Head of caudate nucleus (tissue), 42 donors: ENCODE measurements at places on chromosomes 7 and 10.

- DNase-seq = no peak
Measured at GRCh38 chr7:87878208-87878735, 2.0 kb downstream of the DBF4 start.

DNA sequence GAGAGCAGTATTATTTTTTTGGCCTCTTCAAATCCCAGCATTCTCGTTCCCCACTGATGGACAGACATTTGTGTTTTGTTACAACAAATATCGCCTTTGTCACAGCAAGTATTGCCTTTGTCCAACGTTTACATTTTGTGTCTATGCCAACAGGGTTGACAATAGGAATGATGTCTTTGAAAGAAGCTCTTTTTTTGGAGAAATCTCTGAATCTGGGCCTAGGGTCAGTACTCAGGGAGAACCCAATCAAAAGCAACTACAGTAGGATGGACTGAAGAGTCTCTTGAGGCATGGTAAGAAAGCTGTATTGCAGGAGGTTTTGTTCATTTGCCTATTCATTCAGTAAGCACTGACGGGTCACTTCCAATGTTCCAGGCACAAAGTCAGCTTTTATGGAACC is 57.7 kb upstream of the KLF14 start:
- no peak for DNase-seq

- DNase-seq = no peak
Measured at GRCh38 chr10:24821986-24822385, 98.3 kb upstream of the ARHGAP21 start.

GRCh38 chr10:19895500-19895899 is 79.3 kb downstream of the PLXDC2 start:
- no peak for DNase-seq

DNA sequence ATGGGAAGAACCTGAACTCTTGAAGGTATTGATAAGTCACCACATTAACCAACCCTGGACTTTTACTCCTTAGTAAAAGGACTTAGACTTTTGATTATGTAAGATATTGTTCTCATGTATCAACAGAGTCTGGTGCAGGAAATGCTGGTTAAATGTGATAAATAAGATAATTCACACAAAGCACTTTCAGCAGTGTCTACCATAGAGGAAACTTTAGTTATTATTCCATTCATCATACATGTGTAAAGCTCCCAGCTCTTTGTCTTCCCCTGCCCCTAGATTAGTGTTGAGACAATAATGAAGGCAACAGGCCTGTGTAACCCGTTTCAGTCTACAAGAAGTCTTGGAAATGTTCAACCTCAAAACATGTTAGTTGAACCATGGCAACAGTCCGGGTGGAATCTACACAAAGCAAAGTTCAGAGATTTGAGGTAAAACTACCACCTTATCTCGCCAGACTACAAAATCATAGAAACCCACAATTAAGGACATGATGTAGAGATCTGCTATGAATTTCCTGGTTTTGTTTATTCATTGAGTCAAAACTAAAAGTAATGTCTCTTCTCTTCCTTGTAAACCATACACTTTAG is 109.9 kb upstream of the ADO start:
- DNase-seq = no peak

DNA sequence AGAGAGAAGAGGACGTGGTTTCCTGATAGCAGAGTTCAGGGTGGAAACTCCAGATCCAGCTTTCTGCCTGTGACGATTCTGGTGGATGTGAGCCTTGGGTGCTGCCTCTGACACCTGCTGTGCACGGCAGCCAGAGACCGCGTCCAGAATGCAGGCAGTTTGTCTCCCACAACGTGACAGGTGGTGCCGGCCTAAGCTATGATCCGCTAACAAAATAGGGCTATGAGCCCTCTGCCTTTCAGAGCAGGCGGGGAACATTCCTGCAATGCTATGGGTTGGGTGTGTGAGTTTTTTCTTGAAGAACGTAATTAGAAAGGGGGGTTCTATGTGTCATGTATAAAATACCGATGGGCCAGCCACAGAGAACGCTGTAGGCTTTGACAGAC is 297.3 kb upstream of the PRKCQ start:
- DNase-seq = no peak

DNA sequence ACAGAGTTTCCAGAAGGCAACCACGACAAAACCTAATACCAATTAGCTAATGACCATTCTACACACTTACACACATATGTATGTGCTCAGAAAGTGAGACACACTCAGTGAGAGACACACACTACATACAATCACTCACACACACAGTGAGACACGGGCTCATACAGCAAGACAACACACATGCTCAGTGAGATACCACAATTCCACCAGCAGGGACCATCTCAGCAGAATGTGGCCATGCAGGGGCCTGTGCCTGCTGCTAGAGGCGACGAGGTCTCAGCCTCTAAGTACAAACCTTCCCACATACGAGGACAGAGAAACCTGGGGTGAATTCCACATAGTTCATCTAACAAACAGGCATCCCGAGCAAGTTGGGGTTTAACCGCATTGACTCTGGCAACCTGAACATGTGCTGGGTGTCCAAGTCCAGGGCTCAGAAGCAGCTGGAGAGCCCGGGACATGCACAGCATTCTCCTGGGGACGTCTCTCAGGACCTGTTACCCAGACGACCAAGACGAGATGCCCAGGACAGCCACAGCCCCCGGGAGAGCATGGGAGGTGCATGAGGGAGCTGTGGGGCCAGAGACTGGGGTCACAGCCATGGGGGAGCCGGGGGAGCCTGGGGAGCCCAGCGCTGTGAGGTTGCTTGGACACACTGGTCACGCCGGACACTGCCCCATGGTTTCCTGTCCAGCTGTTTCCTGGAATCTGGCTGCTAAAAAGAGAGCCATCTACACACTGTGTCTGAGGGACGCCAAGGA is 523.6 kb downstream of the PTPRN2 start:
- no peak for DNase-seq

- no peak for DNase-seq
Measured at GRCh38 chr7:24729365-24730017, 27.8 kb downstream of the GSDME start.

- no peak for DNase-seq
Measured at GRCh38 chr10:30185341-30185740, 126.0 kb upstream of the JCAD start.

GRCh38 chr7:147593271-147594057 is 997.1 kb upstream of the C7orf33 start:
- no peak for DNase-seq

DNA sequence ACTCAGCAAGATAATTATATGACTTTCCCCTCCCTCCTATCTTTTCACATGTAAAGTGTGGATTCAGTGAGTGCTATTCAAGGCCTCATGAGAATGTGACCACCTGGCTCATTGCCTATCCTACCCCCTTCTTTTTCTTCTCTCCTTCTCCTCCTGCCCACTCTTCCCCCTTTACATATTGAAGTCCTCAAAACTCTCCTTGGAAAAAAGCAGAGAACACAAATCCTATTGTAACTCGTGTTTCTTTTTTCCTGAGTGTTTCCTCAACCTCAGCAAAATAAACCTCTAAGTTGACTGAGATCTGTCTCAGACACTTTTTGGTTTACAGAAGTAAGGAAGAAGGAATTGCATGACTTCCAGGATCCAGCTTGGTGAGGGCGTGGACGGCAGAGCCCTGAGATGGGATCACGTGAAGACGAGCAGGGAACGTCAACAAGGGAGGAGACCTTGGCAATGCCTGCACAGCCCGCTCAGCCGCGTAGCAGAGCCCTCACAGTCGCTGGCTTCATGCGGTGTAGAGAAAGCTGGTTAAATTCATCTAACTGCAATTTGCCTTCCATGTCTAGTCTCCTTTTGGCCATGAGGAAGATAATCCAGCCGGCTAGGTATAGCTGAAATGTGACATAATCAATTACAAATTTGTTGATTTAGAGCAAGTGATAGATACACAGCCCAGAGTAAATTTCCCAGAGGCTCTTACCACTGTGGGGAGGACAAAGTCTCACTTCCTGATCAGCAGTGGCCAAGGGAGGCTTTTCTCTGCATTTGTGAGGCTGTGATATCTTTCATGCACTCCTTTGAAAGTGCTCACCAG is 75.7 kb downstream of the LYZL2 start:
- DNase-seq = no peak

DNA sequence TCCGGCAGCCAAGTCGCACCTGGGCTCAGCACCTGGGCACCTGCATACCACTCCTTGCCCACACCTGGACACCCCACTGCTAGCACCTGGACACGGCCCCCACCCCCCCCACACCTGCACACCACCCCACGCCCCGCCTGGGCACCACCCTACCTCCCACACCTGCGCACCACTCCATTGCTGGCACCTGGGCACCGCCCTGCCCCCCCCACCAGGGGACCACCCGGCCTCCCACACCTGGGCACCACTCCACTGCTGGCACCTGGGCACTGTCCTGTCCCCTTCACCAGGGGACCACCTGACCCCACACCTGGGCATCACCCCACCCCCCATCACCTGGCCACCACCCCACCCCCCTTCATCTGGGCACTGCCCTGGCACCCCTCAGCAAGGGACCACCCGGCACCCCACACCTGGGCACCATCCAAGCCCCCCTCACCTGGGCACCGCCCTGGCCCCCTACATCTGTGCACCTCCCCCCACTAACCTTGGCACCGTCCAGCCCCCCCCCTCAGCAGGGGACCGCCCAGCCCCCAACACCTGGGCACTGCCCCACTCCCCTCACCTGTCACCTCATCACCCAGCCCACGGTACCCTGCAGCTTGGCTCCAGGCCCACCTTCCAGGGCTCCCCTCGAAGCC is 33.8 kb upstream of the RNF32 start:
- DNase-seq = no peak

- DNase-seq = peak; percentile 62
Measured at GRCh38 chr7:8418629-8419245, 14.7 kb upstream of the NXPH1 start.

DNA sequence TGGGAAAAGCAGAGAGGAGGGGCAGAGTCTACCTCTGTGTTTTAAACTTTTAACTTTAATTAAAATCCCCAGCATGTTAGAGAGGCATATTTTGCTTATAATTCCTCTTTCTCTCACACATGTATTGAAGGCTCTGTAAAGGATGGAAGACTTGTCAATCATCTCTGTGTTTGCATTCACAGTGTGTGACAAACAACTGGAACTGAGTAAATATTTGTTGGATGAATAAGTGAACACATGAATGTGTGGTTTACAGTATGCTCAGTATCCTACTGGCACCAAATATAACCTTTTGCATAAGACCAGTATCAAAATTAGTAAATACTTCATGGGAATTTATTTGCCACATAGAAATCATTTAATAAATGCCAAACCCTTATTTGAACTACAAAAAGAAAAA is 829.0 kb downstream of the GRID1 start:
- DNase-seq = no peak

GRCh38 chr7:134943785-134944400 is 42.4 kb upstream of the AGBL3 start:
- no peak for DNase-seq

DNA sequence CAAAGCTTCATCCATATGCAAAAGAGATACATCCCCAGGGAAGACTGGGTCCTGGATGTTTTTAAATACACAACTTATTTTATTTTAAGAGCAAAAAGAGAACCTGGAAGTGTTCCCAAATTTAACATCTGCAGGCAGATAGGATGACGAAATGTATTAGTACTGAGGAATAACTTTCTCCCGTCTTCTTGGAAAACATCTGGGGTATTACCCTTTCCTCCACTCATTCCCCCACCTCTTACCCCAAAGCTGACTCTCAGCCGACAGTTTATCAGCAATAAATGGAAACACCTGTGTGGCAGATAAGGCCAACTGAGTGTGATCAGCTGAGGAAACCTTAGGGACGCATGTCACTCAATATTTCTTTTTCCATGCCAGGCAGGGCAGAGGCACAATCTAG is 435.6 kb upstream of the NPVF start:
- no peak for DNase-seq

DNA sequence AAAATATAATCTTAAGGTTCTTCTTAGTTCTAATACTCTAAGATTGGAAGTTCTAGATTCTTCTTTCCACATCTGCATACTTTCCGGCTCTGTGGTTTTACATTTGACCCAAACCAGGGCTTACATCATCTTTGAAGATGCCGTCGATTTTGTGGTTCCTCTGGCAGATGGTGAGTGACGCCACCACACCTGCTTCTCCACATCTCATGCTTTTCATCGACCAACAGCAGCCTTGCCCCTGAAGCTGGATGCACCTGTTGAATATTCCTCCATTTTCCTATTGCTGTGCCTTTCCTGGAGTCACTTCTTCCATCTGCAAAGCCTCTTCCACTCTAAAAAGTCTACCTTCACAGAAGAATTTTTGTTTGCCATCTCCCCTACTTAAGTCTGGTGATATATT is 121.3 kb downstream of the PRKCQ start:
- DNase-seq = no peak

DNA sequence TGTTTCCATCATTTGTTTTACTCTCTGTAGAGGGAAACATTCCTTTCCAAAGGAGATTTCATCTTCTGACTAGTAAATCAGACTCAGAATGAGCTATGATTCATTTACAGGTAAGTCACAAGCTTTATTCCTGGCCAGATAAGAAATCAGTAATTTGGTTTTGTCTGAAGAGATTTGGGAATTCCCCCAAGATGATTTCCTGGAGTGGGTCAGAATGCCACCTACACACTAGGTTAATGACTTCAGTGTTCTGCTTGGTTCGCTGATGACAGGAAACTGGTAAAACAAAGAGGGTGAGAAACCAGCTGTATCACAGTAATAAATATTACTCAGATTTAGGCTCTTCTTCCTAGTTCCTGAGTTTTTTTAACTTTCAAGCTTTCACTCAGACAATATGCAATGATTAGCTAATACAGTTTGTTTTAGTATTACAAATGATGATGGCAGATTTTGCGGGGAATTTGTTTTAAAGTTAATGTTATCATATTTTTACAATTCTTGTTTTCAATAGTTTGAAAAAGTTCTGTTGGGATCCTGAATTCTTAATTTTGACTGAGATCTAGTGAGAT is 8.3 kb upstream of the ASZ1 start:
- DNase-seq = no peak

GRCh38 chr10:91707236-91707635 is 74.4 kb upstream of the PPP1R3C start:
- DNase-seq = no peak

DNA sequence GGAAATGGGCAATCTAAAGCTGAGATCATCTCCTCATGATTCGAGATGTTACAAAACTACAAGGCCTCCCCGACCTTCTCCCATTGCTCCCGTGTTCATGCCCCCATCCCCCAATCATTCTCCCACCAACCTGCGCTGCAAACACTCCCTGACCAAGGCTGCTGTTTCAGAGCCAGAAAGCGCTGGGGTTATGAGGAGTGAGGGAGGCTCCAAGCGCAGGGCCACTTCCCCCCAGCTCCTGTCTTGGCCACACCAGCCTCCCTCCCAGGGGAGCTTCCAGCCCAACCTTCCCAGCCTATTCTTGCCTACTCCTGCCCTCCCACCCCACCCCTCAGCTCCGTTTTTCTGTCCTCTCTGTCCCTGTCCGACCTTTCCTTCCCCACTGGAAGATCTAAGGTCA is 14.7 kb upstream of the NODAL start:
- DNase-seq = no peak

- DNase-seq = no peak
Measured at GRCh38 chr7:98249106-98249505, 2.9 kb downstream of the TECPR1 start.

DNA sequence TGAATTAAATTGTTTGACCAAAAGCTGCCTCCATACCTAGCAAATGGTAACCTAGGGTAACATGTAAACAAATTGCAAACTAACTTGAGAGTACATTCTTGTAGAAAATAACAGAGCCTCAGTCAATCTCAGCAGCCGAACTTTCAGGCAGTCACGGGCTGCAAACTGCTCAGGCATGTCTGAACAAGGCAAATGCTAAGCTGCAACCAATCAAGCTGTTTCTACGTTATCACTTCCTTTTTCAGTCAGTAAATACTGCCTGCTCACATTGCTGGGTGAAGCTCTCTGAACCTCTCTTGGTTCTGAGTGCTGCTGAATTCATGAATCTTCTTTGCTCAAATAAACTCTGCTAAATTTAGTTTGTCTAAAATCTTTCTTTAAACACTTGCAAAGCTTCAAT is 1212.4 kb downstream of the SORCS1 start:
- no peak for DNase-seq
